ENCODE measurements at places on chromosomes 5 and 9. TPM values are rescaled to one million over a fixed set of nuclear protein-coding genes. Genes with fewer than 3 reads are reported as not detected.

The RALGPS1 gene
- total RNA-seq: 48.8 TPM

The SEMA5A gene
- 57.0 TPM for total RNA-seq

The EDIL3 gene
- 6.8 TPM for total RNA-seq

The PCDHB2 gene
- total RNA-seq: 1.8 TPM
